ENCODE measurements at places on chromosomes 12 and 14.

- no peak for DNase-seq
These were observed 22.7 kb upstream of the DHRS2 start for GRCh38 chr14:23613242-23614070.

DNA sequence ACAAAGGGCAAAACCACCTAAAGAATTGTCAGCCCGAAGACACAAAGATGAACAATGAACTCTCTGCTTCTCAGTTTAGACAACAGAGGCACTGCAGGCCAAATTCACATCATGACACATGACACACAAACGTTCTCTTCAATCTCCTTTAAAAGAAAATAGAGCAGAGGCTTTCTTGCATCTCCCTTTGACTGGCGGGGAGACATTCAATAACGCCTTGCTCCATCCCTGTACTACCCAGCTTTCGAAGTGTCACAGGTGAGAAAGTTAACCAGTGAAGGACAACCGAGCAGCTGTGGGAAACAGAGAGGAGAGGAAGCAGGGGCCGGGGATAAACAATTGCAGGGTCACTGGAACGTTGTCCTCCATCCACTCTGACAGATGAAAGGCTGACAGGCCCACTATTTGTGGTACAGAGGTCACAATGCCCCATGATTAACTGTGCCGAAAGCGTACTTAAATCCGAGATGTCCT is 130.8 kb downstream of the PHLDA1 start:
- DNase-seq, result no peak

DNA sequence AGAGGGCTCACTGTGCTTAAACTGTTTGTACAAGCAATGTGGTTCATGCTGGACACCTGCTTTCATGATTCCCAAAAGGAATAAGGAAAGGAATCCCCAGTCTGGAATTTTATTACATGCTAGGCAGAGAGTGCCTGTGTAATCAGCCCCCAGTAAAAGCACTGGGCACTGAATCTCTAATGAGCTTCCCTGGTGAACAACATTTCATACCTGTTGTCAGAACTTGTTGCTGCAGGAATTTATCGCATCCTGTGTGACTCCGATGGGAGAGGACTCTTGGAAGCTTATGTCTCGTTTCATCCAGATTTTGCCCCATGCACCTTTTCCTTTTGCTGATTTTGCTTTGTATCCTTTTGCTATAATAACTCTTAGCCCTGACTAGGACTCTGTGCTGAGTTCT is 190.2 kb upstream of the HMGA2 start:
- DNase-seq, result no peak

DNA sequence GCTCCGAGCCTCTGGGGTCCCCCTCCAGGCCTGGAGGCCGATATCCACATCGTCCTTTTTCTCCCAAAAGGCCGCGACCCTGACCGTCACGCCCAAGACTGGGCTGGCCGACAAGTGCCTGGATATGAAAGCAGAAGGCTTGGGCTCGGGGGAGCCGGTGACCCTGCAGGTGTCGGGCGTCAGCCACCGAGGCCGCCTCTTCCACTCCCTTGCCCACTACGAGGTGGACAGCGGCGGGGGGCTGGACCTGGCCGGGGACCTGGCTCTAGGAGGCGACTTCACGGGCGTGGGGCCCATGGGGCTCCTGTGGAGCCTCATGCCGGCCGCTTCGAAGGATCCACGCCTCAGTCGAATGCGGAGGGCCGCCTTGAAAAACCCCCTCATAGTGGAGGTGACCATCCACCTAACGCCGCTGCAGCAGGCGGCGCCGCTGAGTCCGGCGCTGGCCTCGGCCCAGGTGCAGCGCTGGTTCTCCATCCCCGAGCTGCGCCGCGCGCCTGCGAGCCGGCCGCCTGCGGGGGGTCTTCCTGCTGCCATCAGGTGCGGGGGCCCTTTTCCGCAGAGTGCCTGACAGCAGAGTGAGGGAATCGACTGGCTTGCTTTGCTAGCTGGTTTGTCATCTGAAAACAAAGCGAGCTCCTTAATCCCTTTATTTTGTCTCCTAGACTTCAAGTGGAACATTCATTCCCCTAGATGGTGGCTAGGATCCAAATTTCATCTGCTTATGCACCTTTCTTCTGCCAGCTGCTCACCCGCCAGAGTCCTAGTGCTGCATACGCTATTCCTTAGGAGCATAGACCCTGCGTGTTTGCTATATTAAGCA is 10.6 kb upstream of the DNAL1 start:
- DNase-seq, result no peak

DNA sequence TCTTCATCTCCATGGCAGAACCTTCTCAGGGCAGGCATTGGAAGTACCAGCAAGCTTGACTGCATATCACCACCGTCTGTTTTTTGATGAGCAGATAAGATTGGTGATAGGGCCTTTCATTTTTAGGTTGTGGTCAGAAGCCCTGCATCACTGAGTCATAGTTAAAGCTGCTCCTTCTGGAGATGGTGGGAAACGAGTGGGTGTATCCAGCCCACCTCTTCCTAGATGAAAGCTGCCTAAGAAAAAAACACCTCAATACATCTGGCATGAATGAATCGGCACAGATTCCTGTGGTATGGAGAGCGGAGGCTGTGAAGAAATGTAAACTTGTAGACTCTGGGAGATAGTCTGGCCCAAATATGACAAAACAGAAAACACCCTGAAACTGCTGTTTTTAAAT is 248.7 kb upstream of the EGLN3 start:
- DNase-seq, result no peak

DNA sequence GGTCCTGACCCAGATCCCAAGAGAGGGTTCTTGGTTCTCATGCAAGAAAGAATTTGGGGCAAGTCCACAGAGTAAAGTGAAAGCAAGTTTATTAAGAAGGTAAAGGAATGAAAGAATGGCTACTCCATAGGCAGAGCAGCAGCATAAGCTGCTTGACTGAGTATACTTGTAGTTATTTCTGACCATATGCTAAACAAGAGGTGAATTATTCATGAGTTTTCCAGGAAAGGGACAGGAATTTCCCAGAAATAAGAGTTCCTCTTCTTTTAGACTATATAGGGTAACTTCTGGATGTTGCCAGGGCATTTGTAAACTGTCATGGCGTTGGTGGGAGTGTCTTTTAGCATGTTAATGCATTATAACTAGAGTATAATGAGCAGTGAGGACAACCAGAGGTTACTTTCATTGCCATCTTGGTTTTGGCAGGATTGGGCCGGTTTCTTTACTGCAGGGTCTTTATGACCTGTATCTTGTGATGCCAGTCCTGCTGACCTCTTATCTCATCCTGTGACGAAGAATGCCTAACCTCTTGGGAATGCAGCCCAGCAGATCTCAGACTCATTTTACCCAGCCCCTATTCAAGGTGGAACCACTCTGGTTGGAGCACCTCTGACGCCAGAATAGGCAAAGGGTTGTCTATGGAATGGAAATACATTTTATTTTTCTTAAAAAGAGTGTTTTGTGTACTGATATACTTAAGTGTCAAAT is 113.8 kb downstream of the OTOGL start:
- DNase-seq, result no peak

- DNase-seq, result no peak
These were observed 2.4 kb upstream of the ESR2 start for GRCh38 chr14:64296561-64296960.

DNA sequence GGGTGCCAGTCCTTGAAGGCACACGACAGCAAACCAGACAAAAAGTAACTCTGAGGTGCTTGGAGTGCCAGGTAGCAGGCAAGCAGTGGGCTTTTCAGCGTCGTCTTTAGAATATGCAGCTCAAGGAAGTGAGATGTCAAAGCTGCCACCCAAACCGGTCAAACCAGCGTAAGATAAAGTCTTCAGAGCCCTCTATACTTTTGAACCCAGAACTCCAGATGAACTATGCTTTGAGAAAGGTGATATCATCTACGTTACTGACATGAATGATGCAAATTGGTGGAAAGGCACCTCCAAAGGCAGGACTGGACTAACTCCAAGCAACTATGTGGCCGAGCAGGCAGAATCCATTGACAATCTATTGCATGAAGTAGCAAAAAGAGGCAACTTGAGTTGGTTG is 95.9 kb downstream of the TBX3 start:
- DNase-seq, result no peak

DNA sequence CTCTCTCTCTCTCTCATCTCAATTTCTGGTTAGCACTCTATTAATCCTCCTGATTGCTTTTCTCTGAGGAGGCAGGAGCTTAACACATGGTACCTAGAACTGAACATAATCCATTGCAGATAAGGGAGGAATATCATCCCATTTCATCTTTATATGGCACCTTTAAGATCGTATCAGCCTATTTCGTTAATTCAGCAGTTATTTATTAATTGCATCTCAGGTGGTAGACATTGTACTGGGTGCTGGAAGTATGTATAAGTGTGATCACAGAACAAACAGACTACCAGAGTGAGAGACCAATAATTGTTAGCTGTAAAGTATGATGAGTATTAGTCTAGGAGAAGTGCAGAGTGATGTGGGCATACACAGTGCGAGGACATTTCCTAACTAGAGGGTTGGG is 39.0 kb downstream of the AKAP6 start:
- no peak for DNase-seq

DNA sequence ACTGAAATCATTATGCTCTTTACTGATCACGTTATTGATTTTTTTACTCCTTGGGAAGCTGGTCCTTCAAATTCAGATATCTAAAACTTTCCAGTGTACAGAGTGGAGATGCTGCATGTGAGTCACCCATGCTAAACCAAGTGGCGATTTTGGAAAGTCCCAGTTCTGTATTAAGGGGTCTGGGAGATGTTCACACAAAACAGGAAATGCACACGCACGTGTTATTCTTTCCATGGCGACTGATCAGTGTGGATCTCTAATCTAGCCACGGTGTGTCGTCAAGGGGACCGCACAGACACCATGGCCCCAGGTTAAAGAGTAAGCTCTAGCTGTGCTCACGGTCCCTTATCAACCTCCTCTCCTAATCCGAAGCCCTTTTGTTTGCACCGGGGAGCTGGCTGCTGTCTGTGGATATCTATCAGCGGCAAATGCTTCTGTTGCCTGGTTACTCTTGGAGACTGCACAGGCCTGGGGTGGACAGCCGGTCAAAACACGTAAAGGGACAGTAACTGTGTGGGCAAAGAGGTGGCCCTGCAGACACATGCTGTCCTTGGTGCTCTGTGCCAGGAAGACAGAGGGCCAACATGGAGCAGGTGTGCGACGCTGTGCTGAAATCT is 96.6 kb downstream of the RIMBP2 start:
- no peak for DNase-seq

GRCh38 chr14:78445275-78445674 is 275.1 kb downstream of the NRXN3 start:
- no peak for DNase-seq

GRCh38 chr14:69459122-69459521 is 25.4 kb upstream of the PLEKHD1 start:
- DNase-seq, result no peak

- no peak for DNase-seq
These were observed 34.5 kb downstream of the EFCAB11 start for GRCh38 chr14:89920056-89920455.

GRCh38 chr12:97246368-97246767 is 216.2 kb upstream of the RMST start:
- DNase-seq, result no peak

DNA sequence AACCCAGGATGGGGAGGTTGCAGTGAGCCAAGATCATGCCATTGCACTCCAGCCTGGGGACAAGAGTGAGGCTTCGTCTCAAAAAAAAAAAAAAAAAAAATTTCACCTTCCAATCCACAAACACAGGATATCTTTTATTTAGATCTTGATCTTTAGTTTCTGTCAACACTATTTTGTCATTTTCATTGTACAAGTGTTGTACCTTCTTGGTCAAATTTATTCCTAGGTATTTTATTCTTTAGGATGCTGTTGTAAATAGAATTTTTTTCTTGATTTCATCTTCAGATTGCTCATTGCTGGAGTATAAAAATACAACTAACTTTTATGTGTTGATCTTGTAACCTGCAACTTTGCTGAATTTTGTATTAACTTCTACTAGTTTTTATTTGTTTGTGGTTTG is 60.8 kb downstream of the ARHGAP5 start:
- DNase-seq, result no peak

GRCh38 chr14:103744621-103745395 is 29.2 kb downstream of the ZFYVE21 start:
- DNase-seq, result no peak

DNA sequence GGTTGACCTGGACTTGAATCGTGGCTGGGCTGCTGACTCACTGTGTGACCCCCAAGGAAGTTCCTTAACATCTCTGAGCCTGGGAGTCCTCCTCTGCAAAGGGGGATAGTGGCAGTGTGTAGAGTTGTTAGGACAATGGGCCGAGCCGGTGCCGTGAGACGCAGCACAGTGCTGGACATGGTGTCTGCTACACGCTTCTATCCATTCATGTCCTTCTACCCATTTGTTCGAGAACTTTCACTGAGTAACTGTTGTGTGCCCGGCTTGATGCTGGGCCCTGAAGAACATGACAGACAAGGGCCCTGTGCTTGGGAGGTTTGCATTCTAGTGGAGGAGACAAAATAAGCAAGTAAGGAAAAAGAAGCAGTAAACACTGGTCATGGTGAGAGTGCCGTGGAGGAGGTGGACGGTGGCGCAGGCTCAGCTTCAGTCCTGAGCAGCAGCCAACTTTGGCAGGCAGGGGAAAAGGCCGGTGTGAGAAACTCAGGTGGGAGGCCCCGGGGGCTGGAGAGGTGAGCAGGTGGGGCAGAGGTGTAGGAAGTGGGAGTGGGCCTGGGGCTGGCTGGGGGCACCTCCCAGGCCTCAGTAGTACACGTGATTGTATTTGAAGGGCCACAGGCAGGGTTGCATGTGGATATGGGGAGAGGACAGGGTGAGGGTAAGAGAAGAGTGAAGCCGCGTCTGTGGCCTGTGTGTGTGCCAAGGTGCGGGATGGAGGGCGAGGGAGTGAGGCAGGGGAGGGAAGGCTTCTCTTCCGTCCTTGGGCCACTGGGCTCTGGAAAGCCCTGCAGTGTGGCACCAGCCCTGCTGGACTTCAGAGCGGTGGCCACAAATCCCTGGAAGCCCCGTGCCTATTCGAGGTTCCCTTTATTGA is 13.8 kb downstream of the VASH1 start:
- no peak for DNase-seq

- DNase-seq, result no peak
These were observed 1070.7 kb upstream of the NOVA1 start for GRCh38 chr14:27668531-27668930.

GRCh38 chr14:22580625-22581024 is 8.4 kb downstream of the DAD1 start:
- DNase-seq, result no peak

DNA sequence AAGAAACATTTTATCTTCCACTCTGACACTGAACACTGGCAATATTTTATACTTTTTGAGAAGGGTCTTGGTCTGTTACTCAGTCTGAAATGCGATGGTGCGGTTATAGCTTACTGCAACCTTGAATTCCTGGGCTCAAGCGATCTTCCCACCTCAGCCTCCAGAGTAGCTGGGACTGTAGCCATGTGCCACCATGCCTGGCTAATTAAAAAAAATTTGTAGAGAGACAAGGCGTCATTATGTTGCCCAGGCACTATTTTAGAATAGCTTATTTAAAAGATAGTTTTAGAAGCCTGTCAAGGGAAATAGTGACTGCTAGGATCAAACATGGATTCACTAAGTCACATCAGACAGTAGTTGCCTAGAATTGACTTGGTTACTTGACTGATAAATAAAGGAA is 5.9 kb downstream of the ERC1 start:
- DNase-seq, result no peak

GRCh38 chr12:31523306-31523705 is 67.6 kb downstream of the DENND5B start:
- DNase-seq, result no peak

Data from stimulated activated CD4-positive, alpha-beta T cell treated with anti-CD3 and anti-CD28 coated beads, Interleukin-15, amount 100 ng/mL, for 1 hour (primary cell).